Stimulated activated CD4-positive, alpha-beta T cell treated with anti-CD3 and anti-CD28 coated beads, Interleukin-1b, Interleukin-23, amount 100 ng/mL, for 4 hours (primary cell): ENCODE measurements at places on chromosomes 2 and 18.

GRCh38 chr2:219081701-219082331 lies 21.1 kb upstream of the IHH start:
- no peak for DNase-seq

- DNase-seq: no peak
Observed at GRCh38 chr2:159088906-159089305, 120.5 kb downstream of the TANC1 start.

- no peak for DNase-seq
Observed at GRCh38 chr2:172089633-172090032, 4.3 kb downstream of the DLX1 start.

- DNase-seq: no peak
Observed at GRCh38 chr2:138881126-138881525, 100.9 kb upstream of the NXPH2 start.

- no peak for DNase-seq
Observed at GRCh38 chr2:224492531-224492930, 90.6 kb upstream of the FAM124B start.

GRCh38 chr2:206970589-206971360 lies 31.5 kb downstream of the CPO start:
- no peak for DNase-seq

- DNase-seq: no peak
Observed at GRCh38 chr2:222280795-222281194, 18.0 kb downstream of the PAX3 start.

GRCh38 chr2:14199040-14199439 lies 433.5 kb upstream of the LRATD1 start:
- DNase-seq: no peak

DNA sequence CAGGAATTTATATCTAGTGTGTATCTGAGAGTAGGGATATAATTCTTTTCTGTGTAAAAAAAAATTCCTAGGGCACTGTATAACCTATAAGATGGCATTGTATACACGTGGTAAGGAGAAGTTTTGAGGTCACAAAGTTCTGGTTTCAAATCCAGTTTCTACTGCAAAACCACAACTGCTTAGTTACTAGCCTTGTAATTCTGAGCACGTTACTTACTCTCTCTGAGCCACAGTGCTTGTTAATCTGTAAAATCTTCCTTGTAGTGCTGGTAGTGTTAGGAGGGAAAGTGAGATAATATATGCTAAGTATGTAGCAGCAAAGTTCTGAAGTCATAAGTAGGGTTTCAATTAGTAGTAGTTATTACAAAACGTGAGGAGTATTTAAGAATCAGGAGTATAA lies 175.4 kb downstream of the SATB2 start:
- DNase-seq: no peak

DNA sequence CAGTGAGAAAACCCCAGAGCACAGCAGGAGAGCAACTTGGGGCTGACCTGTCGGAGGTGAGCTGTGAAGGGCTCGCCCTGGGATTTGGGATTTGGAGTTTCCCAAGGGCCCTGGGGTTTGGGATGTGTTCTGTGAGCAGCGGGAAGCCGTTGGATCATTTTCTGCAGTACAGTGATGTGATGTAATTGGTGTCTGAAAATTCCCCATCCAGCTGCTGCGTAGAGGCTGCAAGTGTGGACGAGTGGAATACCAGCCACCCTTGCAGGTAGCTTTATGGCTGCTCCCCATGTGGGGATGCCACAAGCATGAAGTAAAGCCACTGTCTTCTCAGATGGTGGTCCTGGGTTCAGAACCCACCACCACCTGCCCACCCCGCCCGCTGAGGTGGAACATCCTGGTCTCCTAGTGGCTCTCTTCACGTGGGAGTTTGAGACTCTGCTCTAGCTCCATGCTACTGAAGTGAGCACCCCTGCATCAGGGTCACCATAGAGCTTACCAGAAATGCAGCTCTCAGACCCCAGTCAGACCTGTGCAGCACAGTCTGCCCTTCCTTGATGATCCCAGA lies 15.0 kb downstream of the IMPA2 start:
- DNase-seq: no peak

GRCh38 chr2:30641765-30642345 lies 165.4 kb downstream of the CAPN13 start:
- no peak for DNase-seq

DNA sequence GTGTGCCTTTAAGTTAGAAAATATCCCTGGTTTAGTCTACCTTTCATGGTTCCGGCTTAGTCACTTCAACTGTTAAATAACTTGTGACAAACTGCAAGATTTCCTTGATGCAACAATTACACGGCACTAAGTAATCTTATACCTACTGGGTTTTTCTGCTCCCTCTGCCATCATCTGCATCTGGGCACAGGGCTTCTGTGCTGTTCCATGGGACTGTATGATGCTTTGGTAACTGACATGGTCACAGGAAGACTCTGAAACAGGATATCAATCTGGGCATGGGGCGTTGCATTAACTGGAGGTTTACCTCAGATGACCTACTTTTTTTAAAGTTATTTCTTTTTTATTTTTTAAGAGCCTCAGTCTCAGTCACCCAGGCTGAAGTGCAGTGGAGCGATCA lies 365.4 kb downstream of the SS18 start:
- no peak for DNase-seq

- no peak for DNase-seq
Observed at GRCh38 chr2:58553937-58554336, 312.8 kb upstream of the FANCL start.

GRCh38 chr2:173990970-173991819 lies 26.0 kb upstream of the SP3 start:
- no peak for DNase-seq

DNA sequence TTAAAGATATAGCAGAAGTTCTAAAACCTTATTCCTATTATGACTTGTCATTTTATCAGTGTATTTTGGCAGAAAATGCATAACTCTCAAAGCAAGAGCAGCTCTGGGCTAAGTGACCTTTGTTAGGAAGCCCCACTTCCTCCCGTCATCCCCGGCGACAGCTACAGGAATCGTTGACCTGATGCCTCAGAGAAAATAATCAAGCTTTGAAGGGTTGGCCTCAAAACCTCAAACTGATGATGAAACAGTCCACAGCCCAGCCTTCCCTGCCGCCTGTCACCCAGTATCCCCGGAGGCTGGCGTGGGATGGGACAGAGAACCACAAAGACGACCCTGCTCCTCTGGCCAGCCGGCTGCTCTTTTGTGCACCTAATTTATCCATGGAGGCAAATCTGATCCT lies 65.3 kb downstream of the KCNF1 start:
- no peak for DNase-seq

GRCh38 chr2:127429291-127429690 lies 11.1 kb downstream of the PROC start:
- no peak for DNase-seq

- DNase-seq: no peak
Observed at GRCh38 chr2:45982096-45982495, 315.1 kb upstream of the EPAS1 start.

GRCh38 chr2:31051258-31052140 lies 86.7 kb downstream of the GALNT14 start:
- DNase-seq: no peak

- DNase-seq: no peak
Observed at GRCh38 chr2:230475143-230475542, 59.1 kb downstream of the SP100 start.

- no peak for DNase-seq
Observed at GRCh38 chr2:168454737-168455644, 1.1 kb upstream of the CERS6 start.

- DNase-seq: no peak
Observed at GRCh38 chr2:85772019-85772745, 18.4 kb downstream of the ATOH8 start.

GRCh38 chr2:27627963-27628766 lies 647 bp downstream of the CCDC121 start:
- DNase-seq: no peak

DNA sequence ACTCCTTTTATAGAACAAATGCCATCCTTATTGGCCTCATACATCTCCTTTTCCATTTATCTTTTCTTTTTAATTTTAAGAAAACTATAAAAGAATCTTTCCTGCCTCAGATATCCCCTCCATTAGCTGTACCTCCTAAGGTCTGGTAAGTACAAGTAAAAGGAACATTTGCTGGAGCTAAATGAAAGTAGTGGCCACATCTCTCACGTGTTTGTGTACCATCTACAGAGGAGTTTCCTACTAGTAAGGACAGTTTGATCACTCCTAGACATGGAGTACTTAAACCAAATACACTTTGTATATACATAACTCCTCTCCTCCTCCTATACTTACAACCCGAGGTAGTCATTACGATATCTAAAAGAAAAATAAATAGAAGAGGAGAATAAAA lies 504.8 kb downstream of the LRRTM4 start:
- no peak for DNase-seq

- DNase-seq: no peak
Observed at GRCh38 chr18:34970106-34970505, 71.1 kb upstream of the MAPRE2 start.

- no peak for DNase-seq
Observed at GRCh38 chr2:24434541-24434940, 56.5 kb upstream of the NCOA1 start.

DNA sequence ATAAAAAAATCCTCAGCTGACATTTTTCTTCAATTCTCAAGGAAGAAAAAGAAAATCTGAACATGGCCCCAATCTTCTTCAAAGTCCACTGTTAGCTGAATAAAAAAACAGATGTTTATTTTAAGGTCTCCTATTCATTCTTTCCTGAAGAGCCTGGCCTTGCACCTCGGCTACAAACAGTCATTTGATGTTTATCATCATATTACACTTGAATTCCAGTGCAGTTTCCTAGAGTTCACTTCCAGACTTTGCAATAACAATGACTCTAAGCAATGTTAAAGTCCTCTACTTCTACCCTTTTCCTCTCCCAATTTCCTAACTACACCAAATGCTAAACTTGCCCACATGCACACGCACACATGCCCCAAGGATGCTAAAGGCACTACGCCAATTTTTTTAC lies 70.1 kb downstream of the NOL10 start:
- DNase-seq: no peak

DNA sequence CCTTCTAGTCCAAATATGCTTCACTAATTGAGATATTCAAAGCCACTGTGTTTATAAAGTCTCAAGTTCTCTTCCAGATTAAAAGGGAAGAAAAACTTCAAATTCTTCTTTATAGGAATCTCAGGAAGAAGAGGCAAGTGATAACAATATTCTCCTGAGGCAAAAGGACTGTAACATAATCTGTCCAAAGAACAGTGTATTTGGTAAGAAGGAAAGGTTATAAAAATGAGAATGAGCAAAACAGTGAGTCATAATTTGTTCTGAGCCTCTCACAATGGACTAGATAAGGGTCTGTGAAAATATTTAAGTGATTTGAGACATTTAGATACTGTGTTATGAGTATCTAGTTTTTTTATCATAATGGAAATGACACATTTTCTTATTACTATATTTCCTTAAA lies 44.3 kb downstream of the SNRPD1 start:
- no peak for DNase-seq

DNA sequence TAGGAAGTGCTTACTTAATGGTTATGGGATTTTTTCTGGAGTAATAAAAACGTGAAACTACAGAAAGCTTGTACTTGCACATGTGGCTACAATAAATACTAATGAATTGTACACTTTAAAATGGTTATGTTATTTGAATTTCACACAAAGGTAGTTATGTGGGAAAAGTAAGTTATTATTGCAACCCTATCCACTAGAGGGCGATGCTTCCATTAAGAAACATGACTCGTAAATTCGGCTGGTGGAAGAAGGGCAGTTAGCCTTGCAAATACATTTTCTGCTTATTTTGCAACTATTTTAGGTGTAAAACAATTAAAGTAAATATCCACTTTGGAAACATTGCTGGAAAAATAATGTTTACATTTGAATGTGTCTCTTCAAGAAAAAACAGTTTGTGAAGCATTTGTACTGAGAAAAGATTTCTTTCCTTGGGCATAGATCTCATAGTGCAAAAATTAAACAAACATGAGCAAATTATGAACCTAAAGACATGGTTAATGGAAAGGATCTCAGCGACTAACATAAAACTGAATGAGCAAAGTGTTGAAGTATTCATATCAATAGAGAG lies 68.1 kb upstream of the CSRNP3 start:
- peak; percentile 2 for DNase-seq

DNA sequence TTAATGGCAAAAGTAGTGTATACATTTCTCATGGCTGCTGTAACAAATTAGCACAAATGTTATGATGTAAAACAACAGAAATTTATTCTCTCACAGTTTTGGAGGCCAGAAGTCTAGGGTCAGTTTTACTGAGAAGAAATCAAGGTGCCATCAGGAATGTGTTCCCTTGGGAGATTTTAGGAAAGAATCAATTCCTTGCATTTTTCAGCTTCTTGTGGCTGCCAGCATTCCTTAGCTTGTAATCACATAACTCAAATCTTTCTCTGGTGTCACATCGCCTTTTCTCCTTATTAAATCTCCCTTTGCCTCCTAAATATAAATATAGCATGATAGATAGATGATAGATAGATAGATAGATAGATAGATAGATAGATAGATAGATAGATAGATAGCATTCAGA lies 307.0 kb upstream of the REG3G start:
- DNase-seq: no peak

DNA sequence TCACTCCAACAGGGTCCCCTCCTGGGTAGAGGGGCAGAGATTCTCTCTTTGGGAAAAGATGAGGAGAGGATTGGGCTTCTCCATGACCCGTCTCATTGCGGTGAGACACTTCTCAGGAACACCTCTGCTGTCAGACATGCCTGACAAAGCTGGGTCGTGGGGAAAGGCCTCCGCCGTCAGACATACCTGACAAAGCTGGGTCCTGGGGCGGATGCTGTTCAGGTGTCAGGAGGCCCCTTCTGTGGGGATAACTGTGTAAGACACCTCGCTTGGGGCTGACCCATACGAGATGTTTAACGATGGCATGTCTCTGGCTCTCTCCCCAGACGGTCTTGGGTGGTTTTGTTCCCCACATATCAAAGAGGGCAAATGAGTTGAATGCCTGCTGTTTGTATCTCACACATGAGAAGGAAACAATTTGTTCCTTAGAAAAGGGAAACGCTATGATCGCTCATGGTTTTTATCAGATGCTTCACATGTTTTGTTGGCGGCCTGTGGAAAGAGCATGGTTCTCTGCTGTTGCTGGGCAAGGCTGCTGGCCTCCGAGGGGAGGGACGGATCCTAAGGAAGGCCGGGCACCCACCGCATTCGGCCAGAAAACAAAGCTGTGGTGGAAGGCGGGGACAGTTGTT lies 40.8 kb upstream of the PXDN start:
- no peak for DNase-seq

DNA sequence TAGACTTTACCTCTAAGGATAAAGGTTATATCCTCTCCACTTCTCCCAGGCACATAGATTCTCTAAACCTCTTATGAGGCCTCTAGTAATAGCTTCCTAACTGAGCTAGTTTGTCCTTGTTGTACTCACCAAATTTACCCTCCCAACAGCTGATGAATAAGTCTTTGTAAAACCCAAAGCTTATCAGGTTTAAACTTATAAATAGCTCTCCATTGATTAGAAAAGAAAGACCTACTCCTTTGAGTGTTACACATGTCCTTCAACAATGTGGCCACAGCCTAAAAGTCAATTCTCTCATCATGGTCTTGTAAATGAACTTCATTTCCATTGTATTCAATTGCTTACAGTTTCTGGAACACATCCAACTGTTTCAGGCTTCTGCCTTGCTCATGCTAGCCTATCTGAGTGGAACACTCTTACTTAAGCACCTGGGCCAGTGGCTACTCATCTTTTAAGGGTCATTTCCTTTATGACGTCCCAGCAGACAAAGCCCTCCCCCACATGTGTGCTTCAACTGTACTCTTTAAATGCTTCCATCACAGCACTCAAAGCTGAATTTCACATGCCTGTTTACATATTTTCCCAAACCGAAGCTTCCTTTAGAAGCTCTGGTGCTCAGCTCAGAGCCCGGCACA lies 131.6 kb downstream of the CDH2 start:
- no peak for DNase-seq

GRCh38 chr18:80202264-80202998 lies 44.9 kb downstream of the PARD6G start:
- no peak for DNase-seq

GRCh38 chr2:36482576-36483214 lies 115.3 kb downstream of the FEZ2 start:
- no peak for DNase-seq
